ENCODE measurements at places on chromosomes 1 and 21. TPM values are rescaled to one million over a fixed set of nuclear protein-coding genes. Genes with fewer than 3 reads are reported as not detected.

DNA sequence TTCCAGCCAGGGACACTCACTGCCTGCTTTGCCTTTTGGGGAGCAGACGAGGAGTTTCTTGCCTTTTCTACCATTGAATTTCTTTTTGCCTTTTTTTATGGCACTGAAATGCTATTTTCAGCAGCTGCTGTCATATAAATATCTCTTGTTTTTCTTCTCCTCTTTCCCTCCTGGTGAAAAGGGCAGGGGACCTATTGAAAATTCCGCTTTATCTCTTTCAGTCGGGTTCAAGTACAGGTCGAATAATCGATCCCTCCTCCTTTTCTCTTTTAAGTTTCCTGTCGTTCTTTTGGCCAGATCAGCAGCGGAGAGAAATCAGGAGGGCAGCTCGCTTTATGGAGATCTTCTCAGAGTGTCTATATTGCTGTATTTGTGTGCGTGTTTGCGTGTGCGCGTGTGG is 67.4 kb upstream of the CASZ1 start:
- no peak for DNase-seq

DNA sequence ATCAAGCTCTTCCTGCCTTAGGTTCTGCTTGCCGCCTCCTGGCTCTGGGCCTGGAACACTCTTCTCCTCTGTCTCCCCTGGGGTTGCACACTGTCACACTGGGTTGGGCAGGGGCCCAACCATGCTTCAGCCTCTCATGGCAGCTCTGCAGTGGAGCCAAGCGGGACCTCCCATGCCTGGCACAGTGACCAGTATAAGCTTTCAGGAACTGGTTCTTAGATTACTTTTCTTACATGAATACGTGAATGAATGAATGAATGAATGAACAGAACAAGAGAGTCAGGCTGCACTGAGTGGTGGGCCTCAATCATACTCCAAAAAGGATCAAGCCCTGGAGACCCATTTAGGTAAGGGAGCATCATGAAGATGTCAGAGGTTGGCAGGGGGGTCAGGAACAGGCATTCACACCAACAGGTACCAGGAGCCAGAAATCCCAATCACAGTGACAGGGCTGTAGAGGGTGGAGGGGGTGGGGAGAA is 30.8 kb upstream of the TMEM125 start:
- no peak for DNase-seq

DNA sequence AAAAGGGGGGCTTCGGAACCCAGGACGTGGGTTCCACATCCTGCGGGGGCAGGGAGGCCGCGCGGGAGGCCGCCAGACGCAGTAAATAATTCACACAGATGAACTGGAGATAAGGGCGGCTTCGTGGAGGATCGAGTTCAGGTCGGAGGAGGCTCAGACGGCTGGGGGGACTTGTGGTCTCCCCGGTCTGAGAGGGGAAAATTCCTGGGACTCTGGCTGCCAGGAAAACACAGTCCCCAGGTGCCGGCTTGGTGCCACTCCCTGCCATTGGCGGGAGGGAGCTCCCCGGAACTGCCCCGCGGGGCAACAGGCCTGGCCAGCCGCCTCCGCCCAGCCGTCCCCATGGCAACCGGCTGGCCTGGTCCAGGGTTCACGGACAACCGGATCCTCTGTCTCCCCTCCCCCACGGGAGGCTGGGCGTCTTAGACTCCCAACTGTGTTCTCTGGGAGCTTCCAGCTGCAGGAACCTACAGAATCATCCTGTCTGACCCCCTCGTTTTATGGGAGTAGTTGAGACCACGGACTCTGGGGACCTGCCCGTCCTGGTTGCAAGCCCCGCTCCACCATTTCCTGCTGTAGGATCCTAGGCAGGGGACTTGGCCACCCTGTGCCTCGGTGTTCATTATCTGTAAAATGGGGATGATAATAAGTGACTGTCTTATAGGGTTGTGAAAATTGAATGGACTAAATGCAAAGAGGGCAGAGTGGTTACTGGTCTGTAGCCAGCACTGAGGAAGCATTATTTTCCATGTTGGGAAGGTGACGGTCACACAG is 9.6 kb downstream of the CAMK2N1 start:
- peak; percentile 42 for DNase-seq

DNA sequence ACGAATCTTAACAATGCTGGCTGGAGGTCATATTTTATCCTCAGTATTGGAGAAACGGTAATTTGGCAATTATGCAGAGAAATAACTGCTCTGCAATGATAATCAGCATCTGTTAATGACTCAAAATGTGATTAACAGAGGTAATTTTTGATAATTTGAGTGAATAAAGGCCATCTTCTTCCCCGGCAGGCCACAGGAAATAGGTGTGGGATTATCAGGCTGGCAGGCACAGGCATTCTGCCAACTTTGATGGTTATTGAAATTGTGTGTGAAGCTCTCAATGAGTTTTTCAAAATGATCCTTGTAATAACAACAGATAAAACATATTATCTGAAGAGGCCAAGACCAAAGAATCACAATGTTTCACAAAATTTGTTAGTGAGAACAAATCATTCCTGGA is 309.0 kb downstream of the PTGER3 start:
- no peak for DNase-seq

DNA sequence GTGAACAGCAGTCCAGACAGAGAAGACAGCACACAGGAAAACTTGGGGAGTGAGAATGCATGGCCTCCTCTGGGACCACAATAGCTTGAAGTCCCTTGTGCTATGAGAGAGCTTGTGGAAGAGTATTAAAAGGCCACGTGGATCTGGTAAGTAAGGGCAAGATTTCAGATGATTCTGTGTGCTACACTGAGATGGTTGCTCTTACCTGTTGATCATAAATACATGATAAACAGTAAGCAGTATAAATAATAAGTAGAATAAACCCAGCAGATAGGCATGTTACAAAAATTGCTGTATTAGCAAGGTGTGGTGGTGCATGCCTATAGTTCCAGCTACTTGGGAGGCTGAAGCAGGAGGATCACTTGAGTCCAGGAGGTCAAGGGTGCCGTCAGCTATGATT is 150.4 kb upstream of the ZC3H11B start:
- no peak for DNase-seq

GRCh38 chr1:35808450-35809113 is 766 bp downstream of the AGO4 start:
- peak; percentile 25 for DNase-seq

DNA sequence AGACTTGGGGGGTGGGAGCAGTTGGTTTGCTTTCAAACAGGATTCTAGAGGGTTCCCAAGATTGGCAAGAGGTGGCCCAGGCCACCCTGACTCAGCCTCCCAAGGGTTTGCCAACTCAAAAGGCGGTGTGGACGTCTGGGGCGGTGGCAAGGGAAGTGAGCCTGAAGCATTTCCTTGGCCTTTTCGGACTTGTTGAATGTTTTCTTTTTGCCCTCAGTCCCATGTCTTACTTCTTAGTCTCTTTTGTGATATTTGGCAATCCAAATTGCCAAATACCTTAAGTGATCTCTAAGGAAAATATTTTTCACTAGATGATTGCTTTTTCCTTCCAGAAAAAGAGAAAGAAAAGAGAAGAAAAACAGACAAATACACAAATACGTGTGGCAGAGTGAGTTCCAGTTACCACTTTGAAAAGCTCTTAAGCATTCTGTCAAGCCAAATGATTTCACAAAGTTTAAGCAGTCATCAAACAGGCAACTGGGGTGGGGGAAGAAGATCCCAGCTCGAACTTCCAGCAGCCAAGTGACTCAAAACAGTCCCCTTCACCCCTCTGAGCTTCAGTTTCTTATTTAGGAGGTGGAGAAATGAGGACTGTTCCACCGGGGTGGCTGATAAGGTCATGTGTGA is 374.6 kb upstream of the USP24 start:
- DNase-seq: peak; percentile 58

DNA sequence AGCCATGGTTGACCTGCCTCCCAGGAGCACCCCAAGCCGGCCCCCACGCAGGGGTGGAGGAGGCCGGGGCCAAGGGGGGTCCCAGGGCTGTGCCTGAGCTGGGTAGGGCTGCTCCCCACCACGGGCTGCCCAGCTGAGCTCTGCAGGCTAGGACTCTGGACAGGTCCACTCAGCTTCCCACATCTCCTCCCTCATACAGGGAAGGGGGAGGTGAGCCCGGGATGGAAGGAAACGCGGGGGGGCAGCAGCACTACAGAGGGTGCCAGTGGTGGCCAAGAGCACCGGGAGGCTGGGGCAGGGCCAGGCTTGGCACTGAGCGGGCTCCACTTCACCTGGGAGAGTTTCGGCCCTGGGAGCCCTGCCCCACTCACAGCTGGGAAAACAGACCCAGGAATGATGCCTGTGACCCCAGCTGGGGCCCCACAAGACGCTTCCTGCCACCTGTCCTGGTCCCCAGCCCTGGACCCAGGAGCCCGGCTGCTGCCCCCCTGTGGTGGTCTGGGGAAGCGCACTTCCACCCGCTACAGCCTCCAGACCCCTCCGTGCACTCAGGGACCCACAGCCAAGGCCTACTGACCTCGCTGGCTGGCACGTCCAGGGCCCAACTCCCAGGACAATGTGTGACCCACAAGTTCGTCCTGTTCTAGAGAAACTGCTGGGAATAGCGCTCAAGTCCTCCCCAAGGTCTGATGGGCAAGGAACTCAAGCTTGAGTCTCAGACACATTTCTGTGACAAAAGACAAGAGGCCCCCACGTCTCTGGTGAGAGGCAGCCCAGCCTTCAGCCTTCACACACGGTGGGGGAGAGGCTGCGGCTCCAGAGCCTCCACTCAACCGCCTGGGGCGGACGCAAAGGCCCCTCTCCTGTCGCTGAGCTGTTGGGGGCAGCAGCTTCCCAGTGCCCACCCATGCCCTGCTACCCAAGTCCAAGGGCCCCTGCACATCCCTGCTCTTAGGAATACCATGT is 3.0 kb downstream of the AURKAIP1 start:
- no peak for DNase-seq

GRCh38 chr21:39882839-39883195 is 15.6 kb downstream of the PCP4 start:
- DNase-seq: no peak

- DNase-seq: no peak
These were observed 352.5 kb upstream of the VAMP3 start for GRCh38 chr1:7418442-7419080.

GRCh38 chr1:246658567-246658966 is 65.6 kb upstream of the SCCPDH start:
- no peak for DNase-seq

- DNase-seq: no peak
These were observed 237.4 kb downstream of the CENPF start for GRCh38 chr1:214840356-214840755.

- no peak for DNase-seq
These were observed at the start of gene KIAA0319L for GRCh38 chr1:35557118-35557610. TSS of gene KIAA0319L (minus strand) at chr1:35557403. CDS start at chr1:35554491, 2,912 bp downstream.

SLC35F3 gene
- 23.3 TPM for total RNA-seq

CTTNBP2NL gene
- total RNA-seq: 19.3 TPM

CBR3 gene
- total RNA-seq: 1.2 TPM

MMP23B gene
- total RNA-seq: 2.3 TPM

RIMS3 gene
- total RNA-seq: 7.7 TPM

FAM163A gene
- total RNA-seq: not detected

LEPR gene
- 14.5 TPM for total RNA-seq

RPTN gene
- total RNA-seq: not detected

Data from mammary epithelial cell (primary cell).